NCI-H460 (cell line): ENCODE measurements at places on chromosomes 7 and 10.

DNA sequence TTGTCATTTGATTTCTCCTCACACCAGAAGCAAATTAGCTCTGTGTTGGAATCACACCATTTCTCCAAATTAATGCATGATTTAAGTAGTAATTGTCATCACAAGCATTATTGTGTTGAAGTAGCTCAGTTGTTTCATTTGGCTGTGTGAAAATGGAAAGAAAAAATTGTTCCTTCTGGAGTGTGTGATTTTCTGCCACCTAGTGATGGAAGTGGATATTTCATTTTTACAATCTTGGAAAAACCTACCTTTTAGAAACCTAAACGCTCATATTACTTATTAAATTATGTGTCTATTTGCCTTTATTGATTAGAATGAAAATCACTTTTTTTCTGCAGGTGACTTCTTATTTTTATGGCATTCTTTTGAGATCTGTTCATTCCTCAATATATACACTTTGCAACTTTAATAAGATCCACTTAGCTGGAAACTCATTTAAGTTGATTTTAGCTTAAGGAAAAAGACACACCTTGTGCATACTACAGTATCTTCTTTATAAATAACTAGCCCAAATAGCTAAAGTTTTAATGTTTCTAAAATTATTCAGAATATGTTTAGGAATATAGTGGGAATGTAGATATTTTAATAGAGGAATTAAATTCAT lies 50.0 kb downstream of the SRI start:
- peak; percentile 17 for DNase-seq

DNA sequence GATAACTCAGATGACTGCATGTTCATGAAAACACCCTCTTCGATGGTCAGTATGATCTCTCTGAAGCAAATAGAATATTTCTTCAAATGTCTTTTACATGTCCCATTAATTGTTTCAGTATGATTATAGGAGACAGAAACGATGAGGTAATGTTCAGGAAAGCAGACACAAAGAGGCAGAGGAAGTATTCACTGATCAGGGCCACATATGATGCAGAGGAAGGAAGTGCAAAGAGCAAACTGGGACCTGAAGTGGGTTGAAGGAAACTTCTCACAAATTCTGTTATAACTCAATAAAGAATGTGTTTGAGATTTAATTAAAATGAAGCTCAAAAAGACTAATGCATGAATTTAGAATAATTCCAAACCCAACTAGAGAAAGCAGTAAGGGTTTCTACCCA lies 70.5 kb downstream of the TES start:
- DNase-seq: no peak

DNA sequence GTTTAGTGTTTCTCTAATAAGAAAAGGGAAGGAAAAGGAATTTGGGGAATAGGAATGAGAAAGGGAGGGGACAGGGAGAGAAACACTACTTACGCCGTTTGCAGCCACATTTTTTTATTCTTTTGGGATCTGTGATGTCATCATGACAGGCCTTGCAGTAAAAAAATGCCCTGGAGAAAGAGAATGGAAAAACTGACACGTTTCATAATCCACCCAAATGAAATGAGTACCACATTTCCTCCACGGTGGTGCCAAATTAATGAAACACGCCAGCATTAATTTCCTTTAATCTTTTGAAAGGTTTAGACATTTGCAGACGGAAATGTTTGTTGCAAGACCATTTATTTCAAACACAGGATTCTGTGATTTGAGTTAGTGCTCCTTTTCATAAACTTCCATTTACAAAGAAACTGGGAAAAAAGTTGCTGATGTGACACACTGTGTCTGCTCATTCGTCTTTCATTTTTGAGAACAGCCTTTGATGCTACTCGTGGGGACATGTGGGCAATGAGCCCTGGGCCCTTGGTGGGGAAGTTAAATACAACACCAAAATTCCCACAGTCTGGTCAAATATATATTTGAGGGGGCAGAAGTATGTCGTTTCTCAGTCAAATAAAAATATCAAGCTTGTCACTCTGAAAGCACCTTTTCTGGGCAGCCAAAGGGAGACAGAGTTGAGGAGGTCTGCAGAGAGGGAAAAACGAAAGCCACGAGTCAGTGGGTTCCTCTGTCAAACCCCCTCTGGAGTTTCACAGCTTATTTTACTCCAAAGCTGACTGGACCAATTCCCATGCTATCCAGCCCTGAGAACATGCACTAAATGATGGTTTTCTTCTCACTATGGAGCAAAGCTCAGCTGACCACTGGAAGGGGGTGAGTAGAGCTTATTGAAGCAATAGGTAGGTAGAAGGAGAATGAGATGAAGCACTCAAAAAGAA lies 625.5 kb downstream of the KCNMA1 start:
- no peak for DNase-seq

- DNase-seq: no peak
Observed at GRCh38 chr7:284762-285722, 4.9 kb upstream of the FOXL3 start.

- DNase-seq: no peak
Observed at GRCh38 chr10:110574420-110574819, 6.9 kb downstream of the SMC3 start.

DNA sequence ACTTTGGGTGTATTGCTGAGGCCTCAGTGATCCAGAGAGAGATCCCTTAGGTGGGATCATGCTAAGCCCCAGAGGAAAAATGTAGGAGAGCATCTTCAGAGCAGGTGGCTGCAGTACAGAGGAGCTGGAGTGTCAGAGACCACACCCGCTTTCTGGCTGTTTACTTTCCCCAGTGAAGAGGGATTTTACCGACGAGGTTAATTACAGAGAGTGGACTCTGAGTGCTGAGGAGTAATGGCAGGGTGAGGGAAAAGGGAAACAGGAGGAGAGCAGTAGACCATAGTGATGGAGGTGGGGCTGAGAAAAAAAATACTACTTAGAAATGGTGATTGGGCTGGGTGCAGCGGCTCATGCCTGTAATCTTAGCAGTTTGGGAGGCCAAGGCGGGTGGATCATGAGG lies 43.3 kb upstream of the HBP1 start:
- no peak for DNase-seq

GRCh38 chr10:114629824-114630730 lies 28.0 kb downstream of the ABLIM1 start:
- no peak for DNase-seq

DNA sequence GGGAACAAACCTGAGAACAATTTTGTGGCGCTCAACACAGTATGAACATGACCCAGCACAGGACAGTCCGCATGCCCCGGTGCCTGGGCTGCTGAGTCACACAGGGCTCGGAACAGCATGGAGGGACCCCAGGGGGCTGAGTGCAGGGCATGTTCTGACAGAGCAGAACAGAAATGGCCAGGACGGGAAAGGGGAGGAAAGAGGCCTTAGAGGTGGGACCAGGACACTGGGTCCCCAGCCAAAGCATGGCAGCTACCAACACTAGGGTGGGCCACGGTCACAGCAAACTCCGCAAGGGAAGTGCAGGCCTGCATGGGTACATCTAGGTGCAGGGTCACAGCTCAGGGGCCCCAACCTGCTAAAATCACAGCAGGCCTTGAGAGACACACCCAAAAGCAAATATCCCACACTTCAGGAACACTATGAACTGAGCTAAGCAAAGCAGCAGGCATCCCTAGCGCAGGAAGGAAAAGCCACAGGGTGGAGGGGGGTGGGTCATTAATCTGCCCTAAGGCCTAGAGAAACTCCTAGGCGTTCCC lies 5.6 kb downstream of the IMPDH1 start:
- DNase-seq: no peak

- DNase-seq: no peak
Observed at GRCh38 chr10:131609176-131609575, 291.6 kb upstream of the PPP2R2D start.

DNA sequence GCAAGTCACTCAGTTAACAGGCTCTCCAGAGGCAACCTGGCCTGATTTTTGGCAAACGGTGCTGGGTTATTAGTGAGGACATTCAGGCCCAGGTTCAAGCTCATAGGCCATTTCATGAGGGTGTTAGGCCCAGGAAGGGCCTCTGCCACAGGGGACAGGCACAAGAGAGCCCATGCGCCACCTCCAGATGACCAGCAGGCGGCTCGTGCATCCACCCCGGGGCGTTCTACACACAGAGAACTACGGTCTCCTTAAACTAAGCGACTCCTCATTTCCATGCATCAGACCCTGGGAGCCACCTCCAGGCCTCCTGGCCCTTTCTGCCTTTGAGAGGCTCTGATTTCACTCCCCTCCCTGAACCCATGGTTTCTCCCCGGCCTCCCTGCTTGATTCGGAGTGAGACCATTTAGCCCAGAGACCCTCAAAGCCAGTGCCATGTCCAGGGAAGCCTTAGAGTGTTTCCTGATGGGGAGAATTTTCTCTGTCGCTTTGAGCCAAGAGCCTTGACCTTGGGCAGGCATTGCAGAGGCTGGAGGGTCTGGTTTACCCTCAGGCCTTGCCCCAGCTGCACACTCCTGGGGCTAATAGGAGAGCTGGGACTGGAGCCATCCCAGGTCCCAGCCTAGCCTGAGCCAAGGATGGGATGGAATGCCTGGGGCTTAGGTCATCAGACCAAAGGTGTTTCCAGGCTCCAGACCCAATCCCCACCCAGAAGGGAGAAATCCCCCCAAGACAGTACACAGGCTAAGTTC lies 188.0 kb downstream of the GRID1 start:
- no peak for DNase-seq

GRCh38 chr7:72805526-72806494 lies 22.2 kb downstream of the TYW1B start:
- DNase-seq: no peak

- no peak for DNase-seq
Observed at GRCh38 chr7:132097550-132098134, 478.6 kb downstream of the PLXNA4 start.

DNA sequence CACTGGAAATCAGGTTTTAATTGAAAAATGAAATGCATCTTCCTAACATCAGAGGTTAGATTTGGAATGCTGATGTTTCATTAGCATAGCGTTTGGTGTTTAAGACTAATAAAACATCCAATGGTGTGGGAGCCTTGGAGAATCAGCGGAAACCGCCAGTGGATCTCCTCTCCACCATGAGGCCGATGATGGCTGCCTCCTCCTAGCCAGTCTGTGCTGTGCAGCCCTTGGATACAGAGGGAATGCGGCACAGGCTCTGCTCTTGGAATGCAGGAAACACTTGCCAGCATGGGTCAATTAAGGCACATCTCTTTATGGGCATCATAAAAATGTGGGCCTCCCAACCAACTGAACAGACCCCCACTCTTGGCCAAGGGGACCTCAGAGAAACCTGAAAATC lies 259.9 kb downstream of the GLRX3 start:
- DNase-seq: no peak

DNA sequence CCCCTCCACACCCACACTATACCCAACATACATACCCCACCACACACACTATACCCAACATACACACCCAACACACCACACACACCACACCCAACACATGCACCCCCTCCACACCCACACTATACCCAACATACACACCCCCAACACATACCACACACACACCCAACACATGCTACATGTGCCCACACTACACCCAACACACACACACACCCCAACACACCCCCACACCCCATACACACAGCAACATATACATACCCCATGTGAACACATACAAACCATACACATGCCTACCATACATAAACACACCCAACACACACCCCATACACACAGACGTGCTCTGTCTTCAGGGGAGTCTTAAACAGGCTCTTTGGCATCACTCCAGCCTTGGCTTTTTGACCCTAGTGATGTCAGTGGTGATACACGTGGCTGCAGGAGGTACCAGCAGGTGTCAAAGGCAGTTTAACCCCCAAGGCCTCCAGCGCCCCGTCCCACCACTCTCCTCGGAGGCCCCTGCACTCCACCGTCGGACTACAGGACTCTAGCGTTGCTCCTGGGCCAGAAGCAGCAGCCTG lies 73.4 kb downstream of the HIPK2 start:
- DNase-seq: no peak

GRCh38 chr10:26467639-26468038 lies 29.5 kb downstream of the APBB1IP start:
- no peak for DNase-seq

DNA sequence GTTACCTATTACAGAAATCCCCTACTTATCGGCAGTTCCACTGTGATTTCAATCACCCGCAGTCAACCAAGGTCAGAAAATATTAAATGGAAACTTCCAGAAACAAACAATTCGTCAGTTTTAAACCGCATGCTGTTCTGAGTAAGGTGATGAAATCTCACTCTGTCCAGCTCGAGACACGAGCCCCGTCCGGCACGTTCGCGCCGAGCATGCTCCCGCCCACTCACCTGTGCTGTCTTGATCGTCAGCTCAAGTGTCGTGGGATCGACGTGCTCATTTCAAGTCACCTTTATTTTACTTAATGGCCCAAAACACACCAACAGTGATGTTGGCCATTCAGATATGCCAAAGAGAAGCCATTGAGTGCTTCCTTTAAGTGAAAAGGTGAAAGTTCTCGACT lies 21.2 kb downstream of the ESYT2 start:
- DNase-seq: no peak

GRCh38 chr7:18087026-18087686 lies 59.5 kb upstream of the PRPS1L1 start:
- no peak for DNase-seq

GRCh38 chr10:80485946-80486764 lies 32.0 kb downstream of the TSPAN14 start:
- DNase-seq: no peak

DNA sequence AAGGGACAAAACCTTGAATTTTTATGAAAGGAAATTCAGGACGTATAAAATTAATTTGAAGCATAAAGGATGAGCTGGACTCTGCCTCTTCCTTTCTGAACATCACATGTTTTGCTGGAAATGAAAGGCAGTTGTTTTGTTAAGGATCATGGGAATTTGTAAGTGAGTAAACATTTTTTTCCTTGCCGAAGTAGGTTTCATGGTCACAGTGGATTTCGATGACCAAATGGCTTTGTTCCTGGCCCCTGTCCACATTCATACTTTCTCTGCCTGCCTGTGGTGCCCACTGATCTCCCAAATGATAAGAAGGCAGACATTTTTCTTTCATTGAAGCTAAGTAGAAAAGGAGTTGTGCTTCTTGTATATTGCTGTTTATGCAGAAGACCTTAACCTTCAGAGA lies 104.2 kb downstream of the ARID5B start:
- DNase-seq: no peak

DNA sequence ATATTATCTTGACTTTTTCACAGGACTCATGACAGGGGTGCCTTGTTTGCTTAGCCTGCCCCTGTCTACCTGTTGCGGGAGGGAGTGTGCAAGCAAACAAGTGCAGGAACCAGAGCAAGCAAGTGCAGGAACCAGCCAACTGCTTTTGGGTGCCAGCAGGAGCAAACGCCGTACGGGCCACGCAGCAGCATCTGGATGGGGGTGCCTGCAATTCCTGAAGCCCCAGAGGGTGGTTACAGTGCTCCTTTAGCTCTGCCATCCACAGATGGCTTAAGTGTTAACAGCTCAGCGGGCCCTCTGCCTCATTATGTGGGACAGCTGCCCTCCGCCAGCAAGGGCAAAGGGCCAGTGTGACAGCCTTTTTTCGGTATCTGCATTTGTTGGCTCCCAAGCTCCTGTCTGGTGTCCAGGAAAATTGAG lies 83.5 kb downstream of the MICU1 start:
- DNase-seq: no peak
